ENCODE measurements at places on chromosomes 12 and 14.

GRCh38 chr12:98409548-98409947, 105.8 kb upstream of the TMPO start:
- DNase-seq, result peak; percentile 51

DNA sequence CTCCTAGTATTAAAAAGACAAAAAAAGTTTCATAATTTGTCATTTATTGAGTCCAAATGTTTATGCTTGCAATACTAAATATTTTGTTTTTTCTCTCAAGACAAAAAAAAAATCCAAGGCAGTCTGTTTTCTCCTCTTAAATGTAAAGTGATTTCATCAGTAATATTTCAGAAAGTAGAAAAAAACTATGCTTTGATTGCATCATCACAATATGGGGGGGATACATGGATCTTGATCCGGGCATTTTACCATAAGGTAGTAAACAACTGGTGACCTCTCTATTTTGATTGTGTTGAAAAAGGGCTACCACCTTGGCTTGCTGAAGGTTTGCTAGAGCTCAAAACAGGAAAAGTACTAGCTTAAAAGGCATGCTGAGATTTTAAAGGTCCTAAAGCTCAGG, 43.6 kb downstream of the ERGIC2 start:
- no peak for DNase-seq

DNA sequence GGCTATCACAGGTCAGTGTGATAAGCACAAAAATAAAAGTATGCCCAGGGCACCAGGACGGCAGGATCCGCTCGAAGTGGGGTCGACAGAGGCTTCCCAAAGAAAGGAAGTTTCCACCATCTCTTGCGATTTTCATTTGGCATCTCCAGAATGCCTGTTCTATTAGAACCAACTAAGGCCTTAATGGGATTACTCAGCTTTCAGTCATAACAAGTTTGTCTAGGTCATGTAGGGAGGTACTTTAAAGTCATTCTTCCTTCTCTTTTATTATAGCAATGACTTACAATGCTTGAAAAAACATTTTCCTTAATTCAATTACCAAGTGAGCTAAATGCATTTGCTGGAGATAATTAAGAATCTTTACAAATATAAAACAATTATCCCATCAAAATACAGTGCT, 83.6 kb upstream of the DIO3 start:
- no peak for DNase-seq

- no peak for DNase-seq
Observed at GRCh38 chr12:101779626-101780025, 40.4 kb upstream of the SYCP3 start.
